ENCODE measurements at places on chromosomes 4 and X. TPM values are rescaled to one million over a fixed set of nuclear protein-coding genes. Genes with fewer than 3 reads are reported as not detected.

IGFBP7 gene
- total RNA-seq = 1.0 TPM

- peaks cover 2% of the 10 kb centered on the region for H3K4me1 ChIP-seq
- H3K27ac ChIP-seq = no peak overlapping the region
- H3K36me3 ChIP-seq = no peaks in the 10 kb centered on the region
Measured at GRCh38 chr4:95431678-95432077, 117.1 kb downstream of the UNC5C start.

DNA sequence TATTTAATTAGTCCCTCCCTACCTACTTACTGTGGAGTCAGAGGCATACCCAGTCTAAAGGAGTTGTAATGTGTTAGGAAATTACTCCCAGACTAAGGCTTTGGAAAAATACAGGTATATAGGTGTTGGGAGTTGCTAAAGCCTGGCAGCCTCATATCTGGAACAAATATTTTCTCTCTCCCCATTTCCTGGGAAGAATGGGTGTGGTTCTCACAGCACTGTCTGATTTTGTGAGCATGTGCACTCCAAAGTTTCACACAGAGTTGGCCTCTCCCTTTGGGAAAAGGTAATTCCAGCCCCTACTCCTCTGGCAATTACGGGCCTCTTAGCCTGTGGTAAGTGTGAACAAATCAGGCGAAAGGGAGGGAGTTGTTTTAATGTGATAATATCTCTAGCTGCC is 187.0 kb downstream of the MID1IP1 start:
- no peak for DNase-seq
- no peak overlapping the region for H3K4me3 ChIP-seq
- no peaks in the 10 kb centered on the region for H3K36me3 ChIP-seq
- no peaks in the 10 kb centered on the region for H3K27me3 ChIP-seq

DNA sequence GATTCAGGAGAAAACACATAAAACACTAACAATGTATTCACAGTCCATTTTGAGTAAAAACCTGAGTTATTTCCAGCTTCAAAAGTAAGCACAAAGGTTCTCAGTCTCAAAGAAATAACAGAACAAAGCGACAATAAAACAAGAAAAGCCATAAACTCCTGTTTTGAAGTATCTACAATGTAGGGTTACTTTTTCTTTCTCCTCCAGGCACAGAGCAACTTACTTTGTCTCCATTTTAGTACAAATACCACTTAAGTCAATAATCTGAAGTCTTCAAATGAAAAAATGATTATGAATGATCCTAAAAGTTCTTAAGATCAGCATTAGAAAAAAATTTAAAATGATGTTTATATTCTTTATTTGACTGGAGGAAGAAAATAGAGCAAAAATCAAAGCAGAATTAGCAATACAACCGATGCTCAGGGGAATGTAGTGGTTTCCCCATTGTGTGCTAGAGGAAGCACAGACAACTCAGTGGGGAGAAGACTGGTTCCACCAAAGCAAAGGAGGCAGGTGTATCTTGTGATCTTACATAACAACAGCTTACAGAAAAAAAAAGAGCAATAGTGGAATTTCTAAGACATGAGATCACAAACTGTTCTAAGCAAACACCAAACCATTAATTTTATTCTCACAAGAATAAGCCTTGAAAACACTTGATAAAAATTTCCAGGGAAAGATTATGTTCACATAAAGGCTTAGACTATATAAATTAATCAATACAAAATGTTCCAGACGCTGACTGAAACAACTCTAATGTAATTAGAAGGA is 35.1 kb downstream of the EPHA5 start:
- H3K4me1 ChIP-seq = peaks cover 42% of the 10 kb centered on the region
- H3K27ac ChIP-seq = peak overlapping the region; percentile 64
- no peaks in the 10 kb centered on the region for H3K27me3 ChIP-seq
- H3K36me3 ChIP-seq = no peaks in the 10 kb centered on the region

DNA sequence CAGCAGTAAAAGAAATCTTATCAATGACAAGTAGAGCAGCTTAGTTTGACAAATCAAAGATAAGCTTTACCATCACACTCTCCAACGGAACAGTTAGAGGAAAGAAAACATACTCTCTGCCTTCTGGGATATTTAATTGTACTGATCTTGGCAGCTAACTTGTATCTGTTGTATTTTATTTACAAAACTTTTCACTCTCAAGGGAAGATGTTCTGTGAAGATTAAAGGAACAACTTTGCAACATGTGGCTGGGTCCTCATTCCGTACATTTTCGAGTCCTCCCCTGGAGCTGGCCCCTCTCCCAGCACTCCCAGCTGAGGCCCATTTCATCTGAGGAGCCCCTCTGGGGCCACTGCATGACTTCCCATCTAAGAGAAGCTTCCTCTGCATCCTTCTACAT is 74.4 kb downstream of the RPS3A start:
- H3K36me3 ChIP-seq = peaks cover 30% of the 10 kb centered on the region
- no peaks in the 10 kb centered on the region for H3K27me3 ChIP-seq
- H3K4me3 ChIP-seq = no peak overlapping the region
- no peak for DNase-seq

GRCh38 chr4:154616287-154616686 is 3.8 kb upstream of the FGG start:
- no peak overlapping the region for H3K4me3 ChIP-seq
- DNase-seq = no peak
- peaks cover 18% of the 10 kb centered on the region for H3K4me1 ChIP-seq
- H3K36me3 ChIP-seq = no peaks in the 10 kb centered on the region

GRCh38 chr4:145887241-145887991 is 51.2 kb downstream of the ZNF827 start:
- peak overlapping the region; percentile 91 for H3K27ac ChIP-seq
- H3K36me3 ChIP-seq = peaks cover 33% of the 10 kb centered on the region
- peak overlapping the region; percentile 4 for H3K4me3 ChIP-seq

BMP3 gene
- total RNA-seq = 0.55 TPM

- no peak for DNase-seq
- no peaks in the 10 kb centered on the region for H3K4me1 ChIP-seq
- H3K4me3 ChIP-seq = no peak overlapping the region
- H3K36me3 ChIP-seq = no peaks in the 10 kb centered on the region
- H3K27ac ChIP-seq = no peak overlapping the region
- H3K27me3 ChIP-seq = no peaks in the 10 kb centered on the region
Measured at GRCh38 chr4:149048451-149049143, 606.4 kb upstream of the NR3C2 start.

DNA sequence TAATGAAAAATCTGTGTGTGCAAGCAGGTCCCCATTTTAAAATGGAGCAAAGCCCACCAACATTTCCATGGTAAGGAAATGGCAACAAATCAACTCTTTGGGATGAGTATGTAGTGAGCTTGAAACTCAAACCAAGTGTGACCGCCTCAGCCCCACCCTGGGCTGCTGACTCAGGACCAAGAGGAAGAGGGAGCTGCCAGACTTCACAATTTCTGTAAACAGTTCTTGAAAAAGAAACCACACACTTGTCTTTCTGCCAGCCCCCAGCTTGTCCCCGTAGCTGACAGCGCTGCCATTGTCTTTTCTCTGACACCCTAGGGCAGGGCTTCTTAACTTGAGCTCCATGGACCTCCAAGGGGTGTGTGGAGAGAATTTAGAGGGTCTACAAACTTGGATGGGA is 10.3 kb downstream of the RTL5 start:
- no peak overlapping the region for H3K4me3 ChIP-seq
- no peak for DNase-seq
- no peaks in the 10 kb centered on the region for H3K36me3 ChIP-seq
- peaks cover 33% of the 10 kb centered on the region for H3K4me1 ChIP-seq
- no peak overlapping the region for H3K27ac ChIP-seq

DNA sequence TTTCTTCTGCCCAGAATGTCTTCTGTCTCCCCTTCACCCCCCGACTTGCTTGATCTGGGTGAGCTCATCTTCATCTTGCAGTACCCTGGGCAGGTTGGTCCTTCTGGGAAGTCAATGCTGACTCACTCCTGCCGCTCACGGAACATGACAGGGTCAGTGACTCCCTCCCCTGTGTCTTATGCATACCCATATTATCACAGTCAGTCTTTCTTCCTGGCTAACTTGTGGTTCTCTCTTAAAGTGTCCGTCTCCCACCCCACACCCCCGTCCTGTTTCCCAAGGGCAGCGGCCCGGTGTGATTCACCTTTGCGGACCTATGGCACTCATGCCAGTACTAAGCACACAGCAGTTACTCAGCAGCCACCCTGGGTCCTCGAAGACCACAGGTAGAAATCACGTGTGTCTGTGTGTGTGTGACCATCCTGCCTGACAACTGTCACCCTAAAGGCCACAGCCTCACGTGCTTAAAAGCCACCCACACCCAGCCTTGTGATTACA is 17.7 kb downstream of the IQSEC2 start:
- H3K4me3 ChIP-seq = no peak overlapping the region
- H3K36me3 ChIP-seq = no peaks in the 10 kb centered on the region
- no peak for DNase-seq
- no peak overlapping the region for H3K27ac ChIP-seq
- no peaks in the 10 kb centered on the region for H3K27me3 ChIP-seq

HCFC1 gene
- 121 TPM for total RNA-seq

GRCh38 chrX:132171881-132172280 is 44.1 kb upstream of the FRMD7 start:
- DNase-seq = no peak
- H3K27ac ChIP-seq = no peak overlapping the region
- H3K27me3 ChIP-seq = no peaks in the 10 kb centered on the region
- H3K36me3 ChIP-seq = no peaks in the 10 kb centered on the region
- no peak overlapping the region for H3K4me3 ChIP-seq
- H3K4me1 ChIP-seq = peaks cover 3% of the 10 kb centered on the region

- no peaks in the 10 kb centered on the region for H3K36me3 ChIP-seq
- no peak overlapping the region for H3K27ac ChIP-seq
- peaks cover 6% of the 10 kb centered on the region for H3K27me3 ChIP-seq
- H3K4me1 ChIP-seq = no peaks in the 10 kb centered on the region
- no peak for DNase-seq
- no peak overlapping the region for H3K4me3 ChIP-seq
Measured at GRCh38 chr4:146165221-146165620, 10.3 kb upstream of the LSM6 start.

IL3RA gene
- not detected for total RNA-seq

GRCh38 chr4:110704748-110705439 is 82.0 kb upstream of the PITX2 start:
- no peaks in the 10 kb centered on the region for H3K27me3 ChIP-seq
- no peak overlapping the region for H3K27ac ChIP-seq
- peaks cover 11% of the 10 kb centered on the region for H3K4me1 ChIP-seq
- H3K36me3 ChIP-seq = no peaks in the 10 kb centered on the region
- no peak overlapping the region for H3K4me3 ChIP-seq

DNA sequence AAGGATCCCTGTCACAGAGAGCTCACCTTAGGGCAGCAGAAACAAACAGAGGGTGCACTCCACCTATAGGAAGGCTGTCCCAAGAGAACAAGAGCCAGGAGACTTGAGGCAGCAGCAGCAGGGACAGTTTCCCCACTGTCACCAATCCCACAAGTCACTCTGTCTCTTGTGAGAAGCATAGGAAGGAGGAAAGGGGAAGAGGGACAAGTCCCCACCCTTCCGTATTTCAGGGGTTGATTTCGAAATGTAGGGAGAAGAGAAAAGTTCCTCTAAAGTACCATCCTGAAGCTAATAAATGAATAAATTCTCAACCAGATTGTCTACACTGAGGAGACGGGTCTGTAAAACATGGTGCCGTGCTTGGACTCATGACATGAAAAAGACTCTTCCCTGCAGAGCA is 9.5 kb upstream of the TLR8 start:
- no peak overlapping the region for H3K4me3 ChIP-seq
- no peaks in the 10 kb centered on the region for H3K27me3 ChIP-seq
- H3K27ac ChIP-seq = no peak overlapping the region
- peaks cover 21% of the 10 kb centered on the region for H3K4me1 ChIP-seq

- peaks cover 30% of the 10 kb centered on the region for H3K4me1 ChIP-seq
- no peak overlapping the region for H3K4me3 ChIP-seq
- no peak for DNase-seq
- no peak overlapping the region for H3K27ac ChIP-seq
Measured at GRCh38 chr4:121185960-121186359, 21.8 kb upstream of the TNIP3 start.

DNA sequence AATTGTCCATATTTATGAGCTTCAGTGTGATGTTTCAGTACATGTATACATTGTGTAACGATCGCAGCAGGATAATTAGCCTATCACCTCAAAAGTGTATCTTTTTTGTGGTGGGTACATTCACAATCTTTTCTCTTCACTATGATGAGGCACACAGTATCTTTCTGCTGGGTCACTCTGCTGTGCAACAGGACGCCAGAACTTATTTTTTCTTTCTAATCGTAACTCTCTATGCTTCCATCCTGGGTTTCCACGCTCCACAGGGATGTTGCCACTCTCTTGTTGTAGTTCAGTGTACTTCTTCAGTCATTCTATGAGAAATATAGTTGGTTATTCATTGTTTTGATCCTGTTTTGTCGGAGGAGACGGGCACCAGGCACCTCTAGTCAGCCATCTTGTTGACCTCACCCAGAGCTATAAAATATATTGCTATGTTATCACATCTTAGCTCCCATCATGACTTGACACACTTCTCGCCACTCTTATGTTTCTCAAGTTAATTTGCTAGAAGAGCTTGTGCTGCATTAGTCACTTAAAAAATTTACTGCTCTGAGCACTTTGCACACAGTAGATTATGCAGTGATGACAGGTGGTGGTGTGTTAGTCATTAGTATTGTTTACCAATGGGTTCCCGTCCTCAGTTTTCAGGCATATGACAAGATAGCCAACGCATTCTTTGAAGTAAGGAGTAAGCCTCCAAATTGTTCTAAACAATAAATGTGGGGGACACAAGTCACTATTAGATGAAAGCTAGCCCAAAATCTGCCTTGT is 1002.7 kb upstream of the PCDH7 start:
- H3K36me3 ChIP-seq = no peaks in the 10 kb centered on the region
- no peak overlapping the region for H3K27ac ChIP-seq
- no peak for DNase-seq
- H3K27me3 ChIP-seq = no peaks in the 10 kb centered on the region

DNA sequence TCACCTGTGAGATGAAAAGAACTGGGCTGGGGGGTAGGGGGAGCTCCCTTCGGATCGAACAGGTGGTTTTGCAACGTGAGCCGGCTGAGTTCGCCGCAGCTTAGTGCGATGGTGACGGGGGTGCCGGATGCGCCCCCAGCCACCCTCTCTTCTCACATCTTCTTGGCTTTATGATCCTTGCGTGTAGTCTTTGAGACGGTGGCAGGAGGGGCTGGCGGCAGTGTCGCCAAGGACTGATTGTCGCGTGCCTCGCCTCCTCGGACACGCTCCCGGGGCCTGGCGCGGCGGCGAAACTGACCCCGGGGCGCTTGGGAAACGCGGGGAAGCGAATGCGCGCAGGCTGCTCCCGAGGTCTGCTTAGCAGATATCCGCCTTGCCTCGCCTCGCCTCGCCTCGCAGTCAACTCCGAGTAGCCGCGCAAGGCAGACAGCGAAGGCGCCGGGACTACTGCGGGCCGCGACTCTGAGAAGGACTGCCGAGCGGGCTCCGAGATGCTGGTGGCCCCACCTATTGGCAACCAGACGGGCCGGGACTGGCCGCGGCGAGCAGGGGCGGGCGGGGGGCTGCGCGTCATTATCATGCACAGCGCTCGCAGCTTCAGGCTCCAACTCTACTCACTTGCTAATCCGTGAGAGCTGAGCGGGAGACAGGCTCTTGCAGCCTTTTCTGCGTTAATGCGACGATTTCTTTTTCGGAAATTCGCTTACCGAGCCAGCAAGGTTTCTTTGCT is 1.5 kb downstream of the GRID2 start:
- H3K27ac ChIP-seq = peak overlapping the region; percentile 97
- peak overlapping the region; percentile 93 for H3K4me3 ChIP-seq
- DNase-seq = peak; percentile 96
- H3K4me1 ChIP-seq = peaks cover 50% of the 10 kb centered on the region

SMIM31 gene
- not detected for total RNA-seq

CSAG2 gene
- total RNA-seq = not detected

RXFP1 gene
- total RNA-seq = 0.89 TPM

- peaks cover 26% of the 10 kb centered on the region for H3K27me3 ChIP-seq
- H3K4me3 ChIP-seq = no peak overlapping the region
- H3K36me3 ChIP-seq = no peaks in the 10 kb centered on the region
Measured at GRCh38 chr4:6476893-6477292, 4.5 kb upstream of the PPP2R2C start.
